Right renal pelvis (tissue), 4 donors: ENCODE measurements at places on chromosomes 6 and 20.

DNA sequence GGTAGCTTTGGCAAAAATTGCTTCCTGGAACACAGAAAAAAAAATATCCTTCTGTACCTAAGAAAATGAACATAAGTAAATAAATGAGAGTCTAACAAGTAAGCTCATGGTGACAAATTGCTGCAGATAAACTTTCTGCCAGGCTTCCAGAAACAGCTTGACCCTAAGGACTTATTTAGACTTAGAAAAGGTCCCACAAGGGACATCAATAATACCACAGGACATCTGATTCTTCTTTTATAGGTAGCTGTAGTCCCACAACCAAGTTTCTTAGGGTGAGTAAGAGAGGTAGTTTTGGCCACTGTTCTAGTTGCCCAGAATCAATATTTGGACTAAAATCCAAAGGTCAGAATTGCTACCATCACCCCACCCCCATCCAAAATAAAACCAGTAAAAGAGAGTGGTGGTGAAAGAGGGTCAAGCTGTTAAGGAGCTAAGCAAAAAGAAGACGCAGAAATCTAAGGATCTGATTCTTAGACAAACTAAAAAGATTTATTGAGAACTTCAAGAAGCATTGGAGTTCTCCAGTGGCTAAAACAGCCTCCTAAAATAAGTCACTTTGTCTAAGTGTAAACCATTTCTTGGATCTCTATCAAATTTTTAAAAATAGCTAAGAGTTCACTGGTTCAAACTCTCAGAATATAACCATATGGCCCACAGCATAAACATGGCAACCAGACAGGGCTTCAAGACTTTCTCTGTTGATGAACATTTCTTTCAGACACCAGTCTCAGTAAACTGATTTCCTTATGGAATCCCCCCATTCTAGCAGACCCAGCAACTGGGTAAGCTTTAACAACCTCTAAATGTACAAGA, 180.6 kb downstream of the PTPRK start:
- DNase-seq: no peak

- DNase-seq: no peak
Measured at GRCh38 chr20:36563374-36563773, 10.0 kb upstream of the TGIF2 start.

GRCh38 chr6:139030228-139030963, 1.9 kb downstream of the ABRACL start:
- no peak for DNase-seq

DNA sequence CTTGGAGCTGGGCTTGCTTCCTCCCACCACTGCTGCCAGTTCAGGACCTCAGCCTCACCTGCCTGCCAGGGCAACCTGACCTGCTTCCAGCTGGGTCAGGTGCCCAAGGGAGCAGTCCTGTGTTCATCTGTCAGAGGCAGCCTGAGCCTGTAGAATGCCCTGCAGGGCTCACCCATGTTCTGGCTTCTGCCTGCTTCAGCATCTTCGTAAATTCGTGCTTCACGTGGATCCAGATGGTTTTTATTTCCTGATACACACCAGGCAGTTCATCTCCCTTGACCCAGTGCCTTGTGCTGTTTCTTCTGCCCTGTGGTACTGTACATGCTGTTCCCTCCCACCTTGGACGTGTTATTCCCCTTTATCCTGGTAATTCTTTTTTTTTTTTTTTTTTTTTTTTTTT, 50.2 kb downstream of the ARID1B start:
- DNase-seq: no peak

GRCh38 chr20:6008254-6008653, 45.6 kb downstream of the LRRN4 start:
- DNase-seq: no peak
